ENCODE measurements at places on chromosomes 4 and X.

DNA sequence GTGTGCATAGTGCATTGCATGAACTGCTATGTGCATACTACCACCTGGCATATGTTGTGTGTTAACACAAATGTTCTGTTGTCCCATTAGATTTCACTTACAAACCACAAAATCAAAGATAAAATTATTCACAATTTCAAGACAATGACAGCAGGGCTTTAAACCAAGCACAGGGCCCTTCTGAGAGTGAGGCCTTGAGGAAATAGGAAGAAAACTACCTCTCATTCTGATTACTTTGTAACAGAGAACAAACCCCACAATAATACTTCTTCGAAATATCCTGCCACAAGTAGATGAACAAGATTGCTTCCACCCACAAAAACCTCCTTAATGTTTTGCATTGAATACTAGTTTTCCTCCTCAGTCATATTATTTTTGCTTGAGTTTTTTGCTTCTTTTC, 85.5 kb upstream of the SPANXB1 start:
- no peak for DNase-seq

DNA sequence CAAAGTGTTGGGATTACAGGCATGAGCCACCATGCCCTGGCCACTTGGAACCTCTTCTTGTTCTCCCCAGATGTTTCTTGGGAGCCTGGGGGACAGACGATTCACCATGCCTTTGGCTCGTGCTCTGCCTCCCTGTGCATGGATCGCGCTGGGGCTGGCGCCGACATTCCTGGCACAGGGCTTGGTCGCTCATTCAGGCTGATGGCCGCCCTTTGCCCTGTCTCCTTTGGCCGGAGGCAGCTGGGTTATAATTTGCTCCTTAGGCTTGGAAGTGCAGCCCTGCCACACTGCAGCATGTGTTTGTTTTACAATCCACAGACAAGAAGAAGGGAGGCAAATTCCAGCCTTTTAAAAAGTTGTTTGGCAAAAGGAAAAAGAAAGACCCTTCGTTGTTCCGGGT, 115.3 kb downstream of the AASDH start:
- DNase-seq: no peak

GRCh38 chr4:1823545-1823932, 30.4 kb downstream of the FGFR3 start:
- no peak for DNase-seq

DNA sequence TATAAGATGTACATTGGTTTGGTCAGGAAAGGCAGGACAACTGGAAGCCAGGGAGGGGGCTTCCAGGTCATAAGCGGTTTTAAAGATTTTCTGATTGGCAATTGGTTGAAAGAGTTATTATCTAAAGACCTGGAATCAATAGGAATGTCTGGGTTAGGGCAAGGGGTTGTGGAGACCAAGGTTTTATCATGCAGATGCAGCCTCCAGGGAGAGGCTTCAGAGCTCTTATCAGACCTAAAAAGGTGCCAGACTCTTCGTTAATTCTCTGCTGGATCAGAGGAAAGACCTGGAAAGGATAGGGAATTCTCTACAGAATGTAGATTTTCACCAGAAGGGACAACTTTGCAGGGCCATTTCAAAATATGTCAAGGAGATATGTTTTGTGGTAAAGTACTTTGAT, 62.8 kb downstream of the BEX3 start:
- no peak for DNase-seq

- DNase-seq: no peak
These were observed 228.9 kb upstream of the BOD1L1 start for GRCh38 chr4:13856387-13856786.

DNA sequence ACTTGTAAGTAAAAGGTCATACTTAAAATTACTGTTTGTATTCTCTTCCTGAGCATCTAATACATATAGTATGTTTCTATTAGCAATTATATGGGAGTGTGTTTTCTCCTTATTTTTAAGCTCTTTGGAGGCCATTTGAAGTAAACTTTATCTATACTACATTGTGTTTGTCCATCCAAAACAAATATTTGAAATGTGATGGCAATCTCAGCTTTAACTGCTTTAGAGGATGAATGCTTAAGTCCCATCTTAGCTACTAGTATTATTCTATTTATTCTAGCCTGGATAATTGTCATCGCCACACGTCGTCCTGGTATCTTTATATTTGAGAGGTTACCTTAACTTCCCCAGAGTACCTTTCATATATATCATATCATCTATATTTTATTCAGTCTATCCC, 335.8 kb downstream of the NAF1 start:
- DNase-seq: no peak

DNA sequence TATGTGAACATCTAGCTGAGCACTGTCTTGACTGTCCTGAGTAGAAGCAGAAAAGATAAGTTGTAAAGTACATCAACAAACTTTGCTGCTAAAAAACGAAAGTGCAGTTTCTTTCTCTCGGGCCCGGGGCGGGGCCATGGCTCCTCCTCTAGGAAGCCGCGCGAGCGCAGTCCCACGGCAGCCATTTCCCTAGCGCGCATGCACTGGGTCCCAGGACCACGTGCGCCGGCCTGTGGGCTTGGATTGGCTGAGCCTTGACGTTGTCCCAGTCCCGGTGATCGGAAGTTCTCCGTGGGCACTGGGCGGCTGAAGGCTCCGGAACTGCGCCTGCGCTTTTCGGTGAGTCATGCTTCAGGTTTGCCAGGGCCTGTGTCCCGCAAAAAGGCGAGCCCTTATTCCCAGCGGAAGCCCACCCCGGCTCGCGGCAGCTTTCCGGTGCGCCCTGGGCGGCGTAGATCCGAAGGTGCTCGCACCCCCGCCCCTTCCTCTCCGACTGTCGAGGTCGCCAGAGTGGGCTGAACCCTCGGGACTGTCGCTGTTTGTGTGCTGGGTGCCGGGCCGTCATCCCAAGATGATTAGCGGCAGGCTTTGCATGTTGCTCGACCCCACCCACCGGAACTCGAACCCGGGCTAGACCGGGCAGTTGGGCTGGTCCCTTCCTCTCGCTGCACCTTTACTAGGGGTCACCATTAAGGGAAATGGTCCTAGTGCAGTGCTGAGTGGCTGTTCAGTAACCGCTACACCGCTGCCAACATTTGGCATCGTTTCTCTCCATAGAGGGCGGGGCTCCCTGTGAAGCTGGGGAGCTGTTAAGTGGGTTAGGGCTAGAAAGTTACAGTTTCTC, at the start of gene TCEANC:
TSS of gene TCEANC (plus strand) at position 292 of the 844 bp plus-strand sequence. CDS start 9,368 bp downstream, outside the sequence.
- DNase-seq: peak; percentile 84

GRCh38 chr4:1927675-1928074, 56.5 kb downstream of the NSD2 start:
- DNase-seq: no peak

- no peak for DNase-seq
These were observed 161.2 kb downstream of the EFNB1 start for GRCh38 chrX:68989865-68990606.

DNA sequence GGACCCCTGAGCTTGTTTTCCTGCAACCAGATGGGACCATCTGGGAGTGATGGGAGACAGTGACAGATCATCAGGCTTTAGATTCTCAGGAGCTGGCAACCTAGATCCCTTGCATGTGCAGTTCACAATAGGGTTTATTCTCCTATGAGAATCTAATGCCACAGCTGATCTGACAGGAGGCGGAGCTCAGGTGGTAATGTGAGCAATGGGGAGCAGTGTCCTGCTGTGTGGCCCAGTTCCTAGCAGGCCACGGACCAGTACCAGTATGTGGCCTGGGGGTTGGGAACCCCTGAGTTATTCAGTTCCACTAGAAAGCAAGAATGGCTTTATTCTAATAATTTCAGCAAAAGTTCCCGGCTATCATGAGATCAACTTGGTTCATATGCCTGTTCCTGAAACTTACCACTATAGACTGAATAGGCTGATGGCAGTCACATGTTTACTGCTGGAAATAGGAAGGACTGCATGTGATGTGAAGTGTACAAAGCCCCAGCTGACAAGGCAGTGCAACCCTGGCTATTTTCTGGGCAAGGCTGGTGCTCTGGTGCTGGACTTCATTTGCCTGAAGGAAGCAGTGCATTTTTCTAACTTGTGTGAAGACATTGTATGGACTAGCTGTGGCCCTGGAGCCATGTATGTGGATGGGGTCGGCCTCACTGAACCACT, 107.2 kb downstream of the SPRY1 start:
- DNase-seq: no peak

GRCh38 chr4:108126806-108127205, 41.9 kb downstream of the LEF1 start:
- DNase-seq: no peak

Data from esophagus squamous epithelium (tissue), 5 donors.